ENCODE measurements at places on chromosomes 16 and 17.

- DNase-seq: no peak
Measured at GRCh38 chr17:34598161-34598776, 18.9 kb downstream of the TMEM132E start.

DNA sequence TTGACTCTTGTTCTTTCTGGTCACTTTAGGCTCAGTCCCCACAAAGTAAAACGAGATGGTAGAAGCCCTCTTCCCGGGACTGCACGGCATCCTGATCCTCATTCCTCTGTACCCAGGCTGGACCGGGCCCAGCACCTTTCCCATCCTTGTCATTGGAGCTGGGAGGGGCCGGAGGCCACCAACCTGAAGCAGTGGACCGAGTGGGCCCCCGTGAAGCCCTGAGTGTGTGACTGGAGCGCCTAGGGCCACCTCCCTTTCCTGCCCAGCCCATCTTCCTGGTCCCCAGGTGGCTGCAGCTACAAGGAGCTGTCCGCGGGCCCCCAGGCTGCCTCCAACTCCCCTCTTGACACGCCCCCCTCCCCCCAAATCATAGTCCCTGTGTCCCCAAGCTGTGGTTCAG, 17.1 kb upstream of the CD300A start:
- no peak for DNase-seq

DNA sequence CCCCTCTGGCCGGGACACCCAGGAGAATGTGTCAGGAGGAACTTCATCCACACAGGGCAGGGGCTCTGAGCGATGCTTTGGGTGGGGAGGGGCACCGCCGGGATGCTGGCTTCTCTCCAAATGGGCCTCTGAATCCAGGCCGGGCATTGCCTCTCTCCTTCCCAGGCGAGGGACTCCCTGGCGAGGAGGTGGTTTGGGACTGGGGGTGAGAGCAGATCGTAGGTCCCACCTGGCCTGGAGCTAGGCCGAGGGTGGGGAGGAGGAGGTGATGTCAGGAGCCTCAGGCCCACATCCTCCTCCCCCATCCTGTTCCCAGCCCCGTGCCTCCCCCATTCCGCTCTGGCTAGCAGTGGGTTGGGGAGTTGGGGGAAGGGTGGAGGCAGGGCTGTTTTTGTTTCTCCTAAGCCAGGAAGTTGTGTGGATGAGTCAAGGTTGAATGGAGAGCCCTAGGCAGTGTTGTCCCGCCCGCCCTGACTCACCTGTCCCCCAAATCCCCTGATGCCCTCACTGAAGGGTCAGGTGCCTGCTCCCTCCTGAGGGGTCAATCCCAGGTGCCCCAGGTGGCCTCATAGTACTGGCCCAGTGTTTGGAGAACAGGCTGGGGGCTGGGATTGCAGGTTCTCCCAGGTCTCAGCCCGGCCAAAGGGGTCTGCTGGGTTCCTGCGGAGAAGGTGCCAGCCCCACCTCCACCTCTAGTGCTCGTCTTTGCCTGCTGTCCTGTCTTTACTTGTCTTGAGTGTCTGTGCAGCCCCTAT, 2.8 kb downstream of the GRB7 start:
- DNase-seq: no peak

GRCh38 chr17:8729860-8730259, 14.8 kb downstream of the CCDC42 start:
- DNase-seq: no peak

- no peak for DNase-seq
Measured at GRCh38 chr17:66525338-66525737, 222.9 kb downstream of the PRKCA start.
